Prostate gland (tissue), 2 donors: ENCODE measurements at places on chromosomes 16 and 17.

- no peak for DNase-seq
Observed at GRCh38 chr16:5056352-5056751, 9.4 kb downstream of the C16orf89 start.

DNA sequence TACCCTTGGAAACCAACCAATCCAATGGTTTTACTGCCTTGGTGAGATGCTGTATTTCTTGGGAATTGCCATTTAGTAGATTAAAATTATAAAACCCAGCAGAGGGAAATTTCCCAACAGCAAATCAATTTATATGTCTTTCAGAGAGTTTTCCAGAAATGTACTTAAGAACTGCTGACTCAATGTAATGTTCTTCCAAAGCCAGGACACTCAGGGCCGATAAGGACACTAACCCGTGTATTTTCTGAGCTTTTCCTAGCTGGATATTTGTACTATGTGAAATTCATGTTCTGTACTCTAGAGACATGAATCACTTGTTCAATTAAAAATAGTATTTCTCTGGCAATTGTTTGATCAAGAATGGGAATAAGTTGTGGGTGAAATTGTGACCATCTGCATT lies 121.4 kb downstream of the KCNJ2 start:
- no peak for DNase-seq

GRCh38 chr17:44359006-44359405 lies 4.6 kb downstream of the FAM171A2 start:
- no peak for DNase-seq

DNA sequence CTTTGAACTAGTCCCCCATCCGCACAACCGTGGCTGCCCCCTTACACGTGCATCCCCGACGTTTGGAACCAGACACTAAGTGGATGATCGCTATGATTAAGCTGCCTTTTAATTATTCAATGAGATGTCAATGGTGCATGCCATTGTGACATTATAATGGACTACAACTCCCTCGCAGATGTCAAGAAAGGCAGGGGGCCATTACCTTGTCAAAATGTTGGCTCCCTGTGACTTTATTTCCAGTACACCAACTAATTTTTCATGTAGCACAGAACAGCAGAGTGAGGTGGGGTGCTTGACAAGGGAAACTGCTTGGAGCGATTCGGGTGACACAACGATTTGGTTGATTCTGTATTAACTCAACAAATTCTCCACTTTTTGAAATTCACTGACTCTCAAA lies 26.5 kb downstream of the ASIC2 start:
- DNase-seq = no peak

DNA sequence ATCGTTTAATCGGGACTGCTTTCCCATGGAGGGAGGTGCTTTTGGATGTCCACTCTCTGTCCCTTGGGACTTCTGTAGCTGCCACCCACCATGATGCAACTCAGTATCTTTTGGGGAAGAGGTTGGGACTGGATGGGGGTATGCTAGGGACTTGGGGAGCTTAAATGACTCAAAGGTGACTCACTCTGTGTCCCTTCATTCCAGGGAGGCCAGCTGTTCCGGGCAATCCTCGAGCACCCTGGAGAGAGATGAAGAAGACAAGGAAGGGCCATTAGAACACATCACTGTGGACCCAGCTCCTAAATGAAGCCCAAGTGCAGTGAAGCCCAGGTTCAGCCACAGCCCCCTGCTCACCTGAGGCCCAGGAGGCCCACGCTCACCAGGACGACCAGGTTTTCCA lies 4.6 kb downstream of the COL1A1 start:
- no peak for DNase-seq
